ENCODE measurements at places on chromosomes 16 and 17.
A peak's percentile ranks its signal among the peaks of the same experiment; 100 is the strongest.

GRCh38 chr16:751152-752006, 9.2 kb upstream of the MSLN start:
- DNase-seq = no peak

DNA sequence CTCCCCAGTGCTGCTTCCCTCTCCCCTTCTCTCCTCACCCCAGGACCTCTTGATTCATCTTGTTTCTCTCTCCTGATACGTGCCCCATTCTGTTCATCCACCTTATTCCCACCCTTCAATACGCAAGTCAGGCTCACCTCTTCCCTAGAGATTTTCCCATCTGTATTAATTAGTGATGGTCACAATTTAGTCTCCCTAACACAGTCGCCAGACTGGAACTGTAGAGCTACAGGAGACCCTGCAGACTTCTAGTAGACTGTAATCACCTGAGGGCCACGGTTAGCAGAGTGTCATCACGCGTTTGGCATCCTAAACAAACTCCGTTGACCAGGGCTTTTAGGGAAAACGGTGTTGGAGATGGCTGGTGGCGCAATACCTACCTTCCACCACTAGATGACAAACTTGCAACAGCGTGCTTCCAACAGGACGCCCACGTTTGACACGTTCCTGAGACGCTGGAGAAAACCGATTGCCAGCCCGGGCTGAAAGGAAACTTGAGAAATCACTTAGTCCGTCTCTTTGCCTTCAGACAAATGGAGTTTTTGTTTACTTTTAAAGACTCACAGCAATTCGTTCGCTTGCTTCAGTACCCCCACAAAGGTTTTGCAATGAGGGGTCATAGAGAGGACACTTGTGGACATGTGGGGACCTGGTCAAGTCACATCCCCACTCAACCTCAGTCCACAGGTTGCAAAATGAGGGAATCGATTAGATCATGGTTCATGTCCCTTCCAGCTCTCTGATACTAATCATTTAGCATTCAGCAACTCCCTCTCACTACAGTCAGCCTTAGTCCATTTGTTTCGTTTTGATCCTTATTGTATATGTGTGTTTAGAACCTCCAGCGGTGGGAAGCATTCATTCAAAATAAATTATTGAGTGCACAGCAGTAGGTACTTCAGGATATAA, 20.6 kb downstream of the MYL4 start:
- DNase-seq = peak; percentile 94

- peak; percentile 31 for DNase-seq
Measured at GRCh38 chr17:55532670-55533069, 21.4 kb upstream of the SMIM36 start.

DNA sequence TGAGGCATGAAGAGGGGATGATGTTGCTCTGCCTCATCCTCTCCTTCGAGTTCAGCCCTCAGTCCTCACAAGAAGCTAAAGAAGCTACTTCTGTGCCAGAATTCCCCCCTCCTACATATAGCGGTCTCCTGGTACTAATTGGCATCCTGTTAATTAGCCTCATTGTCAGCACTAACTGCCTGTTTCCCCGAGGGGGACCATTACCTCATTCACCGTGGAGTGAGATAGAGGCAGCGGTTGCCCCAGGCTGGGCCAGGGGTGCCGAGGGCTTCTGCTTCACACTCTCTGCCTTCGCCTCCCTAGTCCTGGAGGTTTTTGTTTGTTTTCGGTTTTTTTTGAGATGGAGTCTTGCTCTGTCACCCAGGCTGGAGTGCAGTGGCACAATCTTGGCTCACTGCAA, 5.7 kb upstream of the MINK1 start:
- DNase-seq = no peak

DNA sequence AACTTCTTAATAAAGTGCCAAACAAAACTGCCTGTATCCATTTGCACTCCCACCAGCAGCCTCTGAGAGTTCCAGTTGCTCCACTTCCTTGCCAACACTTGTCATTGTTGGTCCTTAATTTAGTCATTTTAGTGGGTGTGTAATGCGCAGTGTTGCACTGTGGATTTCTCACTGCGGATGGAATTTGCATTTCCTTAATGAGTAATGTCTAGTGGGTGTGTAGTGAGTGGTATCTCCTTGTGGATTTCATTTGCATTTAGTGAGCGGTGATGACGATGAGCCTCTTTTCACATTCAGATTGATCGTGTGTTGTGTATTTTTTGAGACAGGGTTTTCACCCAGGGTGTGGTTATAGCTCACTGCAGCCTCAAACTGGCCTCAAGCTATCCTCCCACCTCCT, 4.1 kb upstream of the MSLN start:
- no peak for DNase-seq

- DNase-seq = peak; percentile 96
Measured at GRCh38 chr16:28822520-28823290, at the start of gene ATXN2L. Gene ATXN2L (plus strand): TSS chr16:28822999. CDS start chr16:28823260, 261 bp downstream.

DNA sequence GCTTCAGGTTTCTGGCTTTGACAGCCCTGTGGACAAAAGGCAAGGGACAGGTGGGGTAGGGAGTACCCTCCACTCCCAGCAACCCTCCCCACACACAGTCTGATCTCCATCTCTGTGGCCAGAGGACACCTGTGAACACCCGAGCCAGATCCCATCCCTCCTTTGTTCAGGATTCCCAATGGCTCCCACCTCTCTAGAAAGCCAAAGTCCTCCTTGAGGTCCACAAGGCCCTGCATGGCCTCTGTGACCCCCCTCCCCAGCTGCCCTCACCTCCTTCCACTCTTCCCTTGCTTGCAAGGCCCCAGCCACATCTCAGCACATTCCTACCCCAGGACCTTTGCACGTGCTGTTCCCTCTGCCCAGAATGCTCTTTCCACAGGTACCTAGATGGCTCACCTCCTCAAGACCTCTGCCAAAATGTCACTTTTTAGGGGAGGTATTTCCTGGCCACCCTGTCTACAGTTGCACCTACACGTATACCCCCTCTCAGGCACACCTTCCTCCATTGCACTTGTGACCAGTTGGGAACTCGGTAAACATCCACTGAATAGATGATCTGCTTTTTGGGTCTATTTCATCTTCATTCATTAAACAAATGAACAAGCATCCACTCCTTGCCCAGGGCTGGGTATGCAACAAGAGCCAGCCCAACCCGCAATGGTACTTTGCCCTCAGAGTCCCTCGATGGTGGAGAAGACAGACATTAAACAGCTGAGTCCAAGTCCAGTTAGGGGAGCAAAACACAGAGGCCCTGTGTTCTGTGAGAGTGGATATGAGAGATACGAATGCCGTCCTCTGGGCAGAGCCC, 107.0 kb downstream of the CRLF3 start:
- no peak for DNase-seq

- no peak for DNase-seq
Measured at GRCh38 chr16:51545951-51546350, 394.9 kb upstream of the SALL1 start.

- DNase-seq = no peak
Measured at GRCh38 chr17:61834610-61835009, 28.7 kb downstream of the BRIP1 start.

DNA sequence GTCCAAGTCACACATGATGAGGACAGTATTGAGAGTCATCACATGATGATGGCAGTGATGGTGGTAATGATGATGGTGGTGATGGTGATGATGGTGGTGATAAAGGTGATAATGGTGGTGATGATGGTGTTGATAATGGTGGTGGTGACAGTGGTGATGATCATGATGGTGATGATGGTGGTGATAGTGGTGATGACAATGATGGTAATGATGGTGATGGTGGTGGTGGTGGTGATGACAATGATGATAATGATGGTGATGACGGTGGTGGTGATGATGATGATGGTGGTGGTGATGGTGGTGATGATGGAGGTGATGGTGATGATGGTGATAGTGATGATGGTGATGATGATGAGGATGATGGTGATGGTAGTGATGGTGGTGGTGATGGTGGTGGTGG, 190.2 kb upstream of the ZNF469 start:
- no peak for DNase-seq

DNA sequence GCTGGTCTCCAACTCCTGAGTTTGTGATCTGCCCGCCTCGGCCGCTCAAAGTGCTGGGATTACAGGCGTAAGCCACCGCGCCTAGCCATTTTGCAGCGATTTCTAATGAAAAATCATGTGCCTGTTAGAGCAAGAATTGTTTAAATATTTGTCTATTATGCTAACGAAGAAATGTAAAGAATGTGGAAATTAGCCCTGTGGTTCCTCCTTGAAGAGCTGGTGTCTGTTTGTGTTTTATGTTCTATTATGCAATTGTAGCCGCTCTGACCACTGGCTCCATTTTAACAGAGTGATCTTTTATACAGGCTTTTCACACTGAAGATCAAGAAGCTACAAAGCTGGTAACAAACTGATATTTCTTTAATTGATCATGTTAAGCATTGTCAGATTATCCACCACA, 217.3 kb downstream of the USP22 start:
- DNase-seq = no peak

GRCh38 chr17:63309021-63309420, 137.1 kb downstream of the CYB561 start:
- DNase-seq = peak; percentile 28

All from fibroblast of skin of back (primary cell).